Activated T-helper 1 cell treated with Interleukin-2 at 50 U/mL for 16 hours (primary cell): ENCODE measurements at places on chromosomes 12 and 14.

DNA sequence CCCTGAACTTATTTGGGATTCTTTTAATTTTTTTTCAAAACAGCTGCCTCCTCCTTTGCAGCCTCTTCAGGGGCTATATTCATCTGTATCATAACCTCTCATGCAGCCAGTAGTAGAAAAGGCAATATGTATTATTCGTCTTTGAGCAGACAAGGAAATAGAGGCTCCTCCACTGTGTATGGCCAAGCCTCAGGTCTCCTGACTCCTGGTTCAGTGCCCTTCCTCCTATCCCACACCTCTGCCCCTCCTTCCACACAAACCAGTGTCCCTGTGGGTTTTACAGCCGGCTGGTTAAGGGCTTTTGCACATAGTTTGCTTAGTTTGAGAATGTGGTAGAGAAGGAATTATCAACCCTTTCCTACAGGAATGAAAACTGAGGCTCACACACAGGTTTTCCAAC, 8.8 kb upstream of the ACVRL1 start:
- DNase-seq: no peak

GRCh38 chr12:131357920-131358319, 353.0 kb upstream of the SFSWAP start:
- DNase-seq: no peak

DNA sequence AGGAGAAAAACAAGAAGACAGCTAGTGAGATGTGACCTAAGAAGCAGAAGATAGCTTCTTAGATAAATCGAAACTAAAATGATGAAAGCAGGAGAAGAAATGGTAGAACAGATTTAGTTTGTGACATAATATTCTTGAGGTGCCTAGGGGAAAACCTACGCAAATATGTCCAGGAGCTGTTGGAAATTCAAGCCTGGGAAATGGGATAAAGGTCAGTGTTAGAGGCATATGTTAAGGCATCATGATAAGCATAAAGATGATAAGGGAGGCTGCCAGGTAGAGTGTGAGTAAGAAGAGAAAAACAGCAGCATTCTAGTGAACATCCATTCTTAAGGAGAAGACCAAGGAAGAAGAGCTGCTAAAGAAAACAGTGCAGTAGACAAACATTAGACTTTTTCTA, 109.6 kb upstream of the LGR5 start:
- no peak for DNase-seq

- no peak for DNase-seq
These were observed 13.4 kb upstream of the ALDH2 start for GRCh38 chr12:111753144-111753881.

GRCh38 chr12:24814379-24815113, 134.4 kb downstream of the BCAT1 start:
- DNase-seq: no peak

DNA sequence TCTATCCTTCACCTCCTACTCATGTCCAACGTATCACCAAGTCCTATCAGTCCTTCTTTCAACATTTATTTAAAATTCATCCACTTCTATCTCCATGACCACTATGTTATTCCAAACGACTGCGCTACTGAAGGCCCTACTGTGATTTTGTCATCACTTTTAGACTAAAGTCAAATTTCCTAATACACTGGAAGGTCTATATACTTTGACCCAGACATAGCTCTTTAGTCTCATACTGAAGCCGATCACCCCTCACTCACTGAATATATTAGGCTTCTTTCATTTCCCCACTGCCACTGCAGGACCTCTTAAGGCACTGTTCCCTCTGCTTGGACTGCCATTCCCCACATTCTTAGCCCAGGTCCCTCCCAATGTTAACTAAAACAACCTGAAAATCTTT, 25.6 kb downstream of the SLC38A4 start:
- no peak for DNase-seq

DNA sequence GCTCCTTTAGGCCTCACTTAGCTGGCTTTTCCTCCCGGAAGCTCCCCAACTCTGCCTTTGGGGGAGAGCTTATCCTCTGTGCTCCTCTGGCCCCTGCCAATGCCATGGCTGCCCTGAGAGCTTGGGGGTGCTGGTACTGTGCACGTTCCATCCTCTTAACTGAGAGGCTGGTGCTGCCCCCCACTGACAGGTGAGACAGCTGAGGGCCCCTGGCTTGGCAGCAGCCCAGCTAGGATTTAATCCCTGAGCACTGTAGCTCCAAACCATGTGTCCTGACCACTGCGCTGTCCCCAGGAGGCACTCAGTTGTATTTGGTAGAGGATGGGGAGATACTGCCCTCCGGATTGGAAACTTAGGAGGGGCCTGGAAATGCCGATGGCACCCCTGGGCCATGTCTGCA, 46.1 kb downstream of the UBE3B start:
- DNase-seq: no peak

DNA sequence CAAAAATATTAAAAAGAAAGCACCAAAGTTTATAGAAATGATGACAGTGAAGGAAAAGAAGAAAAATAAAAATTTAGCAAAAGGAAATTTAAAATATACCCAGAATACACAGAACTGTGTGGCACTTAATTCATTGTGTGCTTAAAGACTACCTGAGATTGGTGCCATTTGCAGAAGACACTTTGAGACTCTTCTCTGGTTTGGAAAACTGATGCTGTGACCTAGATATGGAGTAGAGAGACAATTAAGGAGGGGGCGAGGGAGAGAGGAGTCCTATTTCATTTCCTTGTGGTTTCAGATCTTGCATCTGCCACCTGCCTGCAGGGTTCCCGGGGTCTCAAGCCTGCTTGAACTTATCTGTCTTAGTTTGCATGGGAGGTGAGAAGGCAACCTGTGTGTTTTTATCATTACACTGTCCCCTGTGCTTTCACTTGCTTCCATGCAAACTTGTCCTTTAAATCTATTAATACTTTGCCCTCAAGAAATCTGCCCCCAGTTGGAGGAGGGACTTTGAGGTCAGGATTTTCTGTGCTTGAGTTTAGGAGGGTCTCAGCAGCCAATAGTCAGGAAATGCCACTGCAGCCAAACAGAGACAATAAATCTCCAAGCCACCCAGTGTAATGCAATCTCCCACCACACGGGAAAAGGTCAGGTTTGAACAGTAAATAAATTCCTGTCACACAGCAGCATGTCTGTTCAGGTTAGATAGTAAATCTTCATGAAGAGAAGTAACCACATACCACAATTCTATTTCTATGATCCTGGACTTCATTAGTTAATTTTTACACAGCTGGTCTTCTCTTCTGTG, 119.4 kb downstream of the CAND1 start:
- DNase-seq: no peak

DNA sequence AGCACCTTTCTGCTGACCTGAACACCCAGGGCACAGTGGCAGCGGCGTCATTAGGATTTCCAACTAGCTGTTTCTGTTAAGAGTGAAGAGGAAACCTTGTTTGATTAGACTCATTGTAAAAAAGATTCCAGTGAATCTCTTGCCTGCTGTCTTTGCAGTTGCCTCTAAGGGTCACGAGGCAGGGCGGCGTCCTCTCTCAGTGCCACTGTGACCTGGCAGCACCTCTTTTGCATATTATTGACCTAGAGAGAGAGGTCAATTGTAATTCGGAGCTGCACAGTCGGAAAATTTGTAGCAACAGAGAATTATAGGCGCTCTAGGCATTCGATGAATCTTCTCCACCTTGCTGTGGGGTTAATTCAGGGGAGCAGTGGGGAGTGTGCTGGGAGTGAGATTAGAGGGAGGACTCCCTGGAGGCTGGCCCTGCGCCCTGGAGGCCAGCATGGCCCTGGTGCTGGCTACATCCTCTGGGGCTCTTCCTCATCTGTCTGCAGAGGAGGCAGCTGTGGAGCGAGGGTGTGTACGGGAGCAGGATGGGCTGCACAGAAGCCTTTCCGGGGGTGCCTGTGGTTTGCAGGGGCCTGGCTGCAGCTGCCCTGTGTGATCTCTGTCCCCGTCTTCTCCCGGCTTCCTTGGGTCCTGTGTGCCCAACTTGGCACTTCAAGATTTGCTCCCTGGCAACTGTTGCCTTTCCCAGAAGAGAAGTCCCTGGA, 14.3 kb downstream of the PACS2 start:
- no peak for DNase-seq

- no peak for DNase-seq
These were observed 81.9 kb upstream of the ATF7IP start for GRCh38 chr12:14283489-14284144.

GRCh38 chr12:65943388-65944137, 119.3 kb downstream of the HMGA2 start:
- DNase-seq: no peak

DNA sequence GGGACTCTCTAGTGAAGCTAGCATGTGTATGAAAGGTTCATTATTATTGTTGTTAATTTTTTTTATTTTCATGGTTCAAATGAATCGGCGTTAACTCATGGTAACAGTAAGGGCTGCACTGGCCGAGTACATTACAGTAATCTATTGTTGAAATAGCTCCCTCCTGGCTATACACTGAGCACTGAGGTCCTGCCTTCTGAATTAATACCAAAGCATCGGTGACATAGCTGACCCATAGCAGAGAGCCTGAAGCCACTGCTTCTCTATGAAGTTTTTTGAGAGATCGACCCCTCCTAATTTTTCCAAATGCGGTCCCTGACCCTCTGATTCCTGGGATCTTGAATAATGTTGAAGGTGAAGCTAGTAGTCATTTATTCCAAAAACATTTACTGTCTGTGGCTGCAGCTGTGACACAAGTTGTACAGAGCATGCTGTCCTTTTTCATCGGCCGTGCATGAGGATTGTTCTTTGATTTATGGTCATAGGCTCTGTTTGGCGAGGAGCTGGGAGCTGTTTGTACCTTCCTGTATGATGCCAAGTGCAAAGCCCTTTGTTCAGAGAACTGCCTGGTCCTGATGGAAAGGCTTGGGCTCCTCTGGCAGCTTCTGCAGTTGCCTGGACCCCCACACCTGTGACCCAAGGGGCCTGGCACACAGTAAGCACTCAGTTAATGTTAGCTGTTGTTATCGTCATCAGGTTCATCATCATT, 486.5 kb downstream of the EGLN3 start:
- DNase-seq: no peak

DNA sequence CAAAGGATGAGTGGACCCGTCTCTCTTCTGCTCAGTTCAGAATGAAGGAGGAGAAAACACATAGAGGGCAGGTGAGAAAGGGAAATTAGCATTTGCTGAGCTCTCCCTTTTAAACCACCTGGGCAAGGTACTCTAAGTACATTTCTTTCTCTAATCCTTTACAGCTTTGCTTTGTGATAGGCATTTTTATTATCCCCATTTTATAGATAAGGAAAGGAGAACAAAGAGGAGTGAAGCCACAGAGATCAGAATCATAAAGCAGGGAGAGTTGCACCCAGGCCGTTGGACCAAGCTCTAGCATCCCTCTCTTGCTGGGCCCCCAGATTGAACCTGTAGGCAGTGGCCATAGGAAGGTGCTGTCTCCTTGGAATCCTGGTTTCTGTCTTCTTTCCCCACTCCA, 47.0 kb downstream of the VCPKMT start:
- DNase-seq: no peak

- no peak for DNase-seq
These were observed at the start of gene C14orf39 for GRCh38 chr14:60485598-60486251. TSS of gene C14orf39 (minus strand) at chr14:60486063. CDS start at chr14:60485078, 985 bp downstream.

DNA sequence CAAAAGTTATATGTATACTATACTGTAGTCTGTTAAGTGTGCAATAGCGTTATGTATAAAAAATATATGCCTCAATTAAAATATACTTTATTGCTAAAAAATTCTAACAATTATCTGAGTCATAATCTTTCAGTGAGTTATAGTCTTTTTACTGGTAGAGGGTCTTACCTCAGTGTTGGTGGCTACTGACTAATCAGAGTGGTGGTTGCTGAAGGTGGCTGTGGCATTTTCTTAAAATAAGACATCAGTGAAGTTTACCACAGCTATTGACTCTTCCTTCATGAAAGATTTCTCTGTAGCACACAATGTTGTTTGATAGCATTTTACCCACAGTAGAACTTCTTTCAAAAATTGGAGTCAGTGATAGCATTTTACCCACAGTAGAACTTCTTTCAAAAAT, 23.4 kb downstream of the POLR3B start:
- no peak for DNase-seq

DNA sequence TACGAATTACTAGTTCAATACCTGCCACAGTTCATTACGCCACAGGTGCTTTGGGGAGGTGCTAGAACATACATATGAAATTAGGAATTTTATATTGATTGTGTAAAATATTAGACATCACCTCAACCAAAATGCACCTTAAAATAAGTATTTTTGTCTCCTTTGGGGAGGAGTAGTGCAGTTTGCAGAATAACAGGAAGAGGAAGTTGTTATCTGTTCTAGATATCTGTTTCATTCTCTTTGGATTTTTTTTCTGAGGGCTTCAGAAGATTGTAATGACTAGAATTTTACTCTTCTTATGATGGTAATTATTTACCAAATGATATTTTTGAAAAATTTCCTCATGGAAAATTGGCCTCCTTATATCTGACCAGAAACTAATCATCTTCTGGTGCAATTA, 9.9 kb upstream of the GYS2 start:
- no peak for DNase-seq

- DNase-seq: no peak
These were observed 103.3 kb upstream of the PMCH start for GRCh38 chr12:102300824-102301461.

DNA sequence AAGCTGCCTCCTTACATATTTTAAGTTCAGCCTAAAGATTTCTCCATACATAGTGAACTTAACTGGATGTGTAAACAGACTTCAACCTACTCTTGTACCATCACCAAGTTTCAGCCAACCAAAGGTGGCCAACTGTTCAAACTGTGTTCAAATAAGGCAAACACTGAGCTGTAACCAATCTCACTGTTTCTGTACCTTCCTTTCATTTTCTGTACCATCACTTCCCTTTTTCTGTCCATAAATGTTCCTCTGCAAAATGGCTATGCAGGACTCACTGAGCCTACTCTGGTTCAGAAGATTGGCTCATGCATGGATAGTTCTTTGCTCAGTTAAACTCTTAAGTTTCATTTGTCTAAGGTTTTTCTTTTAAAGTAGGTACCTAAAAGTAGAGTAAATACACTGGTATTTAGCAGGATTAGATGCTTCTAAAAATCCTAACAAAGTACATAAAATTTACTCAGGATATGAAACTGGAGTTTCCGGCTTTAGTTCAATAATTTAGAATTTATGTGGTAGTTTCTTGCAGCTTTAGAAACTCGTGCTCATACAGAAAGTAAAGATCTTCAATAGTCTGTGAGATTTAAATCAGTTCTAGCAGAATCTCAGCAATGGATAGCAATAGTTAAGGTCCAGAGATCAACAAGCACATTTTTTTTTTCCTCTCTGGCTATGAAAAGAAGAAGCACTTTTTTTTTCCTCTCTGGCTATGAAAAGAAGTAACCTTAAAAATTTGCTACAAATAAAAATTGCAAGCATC, 282.0 kb upstream of the PPFIA2 start:
- no peak for DNase-seq

GRCh38 chr12:93146263-93146939, 217.3 kb upstream of the EEA1 start:
- no peak for DNase-seq

GRCh38 chr14:105733081-105734065, 207.0 kb downstream of the TMEM121 start:
- no peak for DNase-seq
